ENCODE measurements at places on chromosomes 11 and 22. TPM values are rescaled to one million over a fixed set of nuclear protein-coding genes. Genes with fewer than 3 reads are reported as not detected.

The LPXN gene
- total RNA-seq: 92.5 TPM

The PHLDA2 gene
- total RNA-seq: 3.2 TPM

DNA sequence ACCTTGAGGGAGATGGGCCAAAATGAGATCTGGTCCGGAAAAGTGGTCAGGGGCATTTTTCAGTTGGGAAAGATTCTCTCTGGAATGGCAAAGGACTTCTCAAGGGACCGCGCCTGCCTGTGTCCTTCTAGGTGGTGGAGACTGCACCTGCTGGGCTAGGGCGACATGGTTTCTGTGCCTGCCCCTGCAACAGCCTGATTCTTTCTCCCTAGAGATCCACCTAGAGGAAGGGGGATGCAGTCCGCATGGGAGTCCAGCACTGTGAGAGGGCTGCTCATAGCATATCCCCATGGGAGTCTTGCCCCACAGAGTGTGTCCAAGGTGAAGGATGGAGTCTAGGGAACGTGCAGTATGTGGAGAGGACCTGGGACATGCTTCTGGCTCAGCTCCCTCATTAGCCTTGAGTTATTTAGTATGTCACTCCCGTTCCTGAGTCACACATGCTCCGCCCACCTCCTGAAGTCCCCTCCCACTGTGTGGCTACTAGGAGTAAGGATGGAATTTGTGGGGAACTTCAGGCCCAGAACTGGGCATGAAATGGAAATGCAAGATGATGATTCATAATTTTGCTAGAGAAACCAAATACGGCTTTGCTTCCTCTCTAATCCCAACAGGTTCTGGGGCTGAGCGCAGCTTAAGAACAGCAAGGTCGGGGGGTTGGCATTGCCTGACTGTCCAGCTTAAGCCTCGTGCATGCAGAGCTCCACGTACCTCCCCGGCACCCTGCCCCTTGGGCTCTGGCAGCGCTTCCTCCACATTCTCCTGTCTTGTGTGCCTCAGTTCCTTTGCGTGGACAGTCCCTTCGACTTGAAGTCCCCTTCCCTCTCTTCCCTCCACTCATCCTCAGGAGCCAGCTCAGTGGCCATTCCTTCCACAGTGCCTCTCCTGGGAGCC is 35.0 kb downstream of the GRIK4 start:
- DNase-seq: no peak

- DNase-seq: no peak
Measured at GRCh38 chr22:30720263-30720837, 25.7 kb downstream of the OSBP2 start.

GRCh38 chr11:43874738-43875137 is 5.9 kb upstream of the ALKBH3 start:
- DNase-seq: no peak

- no peak for DNase-seq
Measured at GRCh38 chr22:19040888-19041703, 81.1 kb downstream of the DGCR2 start.

- no peak for DNase-seq
Measured at GRCh38 chr11:86743223-86744118, 56.9 kb upstream of the PRSS23 start.

GRCh38 chr22:30752771-30753170 is 58.1 kb downstream of the OSBP2 start:
- DNase-seq: no peak

DNA sequence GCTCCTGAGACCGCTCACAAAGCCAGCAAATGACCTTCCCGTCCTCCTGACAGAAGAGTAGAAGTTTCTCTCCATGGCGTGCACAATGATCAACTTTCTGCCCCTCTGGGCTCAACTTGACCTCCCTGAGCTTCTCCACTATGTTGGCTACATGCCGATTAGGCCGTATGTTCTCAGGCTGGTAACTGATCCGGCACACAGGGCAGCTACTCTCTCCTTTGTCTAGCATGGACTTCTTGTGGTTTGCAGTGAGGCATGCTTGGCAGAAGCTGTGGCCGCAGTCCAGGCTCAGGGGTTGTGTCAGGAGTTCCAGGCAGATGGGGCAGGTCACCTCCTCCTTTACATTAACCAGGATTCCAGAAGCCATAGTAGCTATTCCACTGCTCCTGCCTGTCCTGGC is 5.1 kb downstream of the TRIM5 start:
- no peak for DNase-seq

GRCh38 chr11:123924027-123924426 is 15.4 kb upstream of the OR4D5 start:
- no peak for DNase-seq

DNA sequence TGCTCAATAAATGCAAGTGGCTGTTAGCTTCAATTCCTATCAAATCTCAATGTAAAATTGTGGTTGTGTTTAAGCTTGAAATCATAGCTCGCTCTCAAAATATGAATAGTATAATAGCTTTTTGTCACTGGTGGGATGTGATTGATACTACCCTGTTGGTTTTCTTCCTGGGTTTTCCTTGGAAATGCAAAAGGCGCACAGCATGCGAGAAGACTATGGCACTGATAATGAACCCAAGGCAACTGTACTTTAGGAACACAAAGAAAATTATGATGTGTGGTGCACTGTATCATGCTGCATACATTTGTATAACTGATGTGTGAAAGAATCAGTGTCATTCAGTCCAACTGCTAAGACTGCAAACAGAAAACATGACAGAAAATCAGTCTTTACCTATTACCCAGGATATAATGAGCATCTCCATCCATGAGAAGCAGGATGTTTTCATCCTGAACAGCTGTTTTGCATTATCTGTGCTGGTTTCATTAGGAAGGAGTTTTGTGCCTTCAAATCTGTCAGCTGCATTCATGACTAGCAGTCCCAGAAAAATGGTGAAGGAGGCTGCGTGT is 101.2 kb downstream of the TRPC6 start:
- no peak for DNase-seq

Data from natural killer cell (primary cell).